ENCODE measurements at places on chromosomes 1 and 21. TPM values are rescaled to one million over a fixed set of nuclear protein-coding genes. Genes with fewer than 3 reads are reported as not detected.

RGSL1 gene
- total RNA-seq: not detected

APCS gene
- total RNA-seq: not detected

TLR5 gene
- total RNA-seq: 0.49 TPM

SPATA21 gene
- total RNA-seq: not detected

CMPK1 gene
- total RNA-seq: 83.4 TPM

FCRL5 gene
- not detected for total RNA-seq

FAM110D gene
- 0.05 TPM for total RNA-seq

CD1E gene
- total RNA-seq: not detected

BARHL2 gene
- total RNA-seq: not detected

HIVEP3 gene
- 2.0 TPM for total RNA-seq

NHLH1 gene
- total RNA-seq: 0.34 TPM

FMO2 gene
- total RNA-seq: not detected

LCE1F gene
- total RNA-seq: not detected

SPRR2G gene
- not detected for total RNA-seq

ZDHHC18 gene
- total RNA-seq: 40.5 TPM

GNAI3 gene
- total RNA-seq: 4.9 TPM

GLIS1 gene
- not detected for total RNA-seq

OR6K3 gene
- total RNA-seq: not detected

EPRS1 gene
- 87.4 TPM for total RNA-seq
